ENCODE measurements at places on chromosomes 7 and 10. TPM values are rescaled to one million over a fixed set of nuclear protein-coding genes. Genes with fewer than 3 reads are reported as not detected.

The CREM gene
- 49.3 TPM for polyA plus RNA-seq

The THNSL1 gene
- 2.1 TPM for polyA plus RNA-seq

The SUN3 gene
- polyA plus RNA-seq, result not detected

The PRR15 gene
- 4.8 TPM for polyA plus RNA-seq

The SPAG6 gene
- 0.03 TPM for polyA plus RNA-seq

The CACNB2 gene
- polyA plus RNA-seq, result 16.7 TPM

The RBP3 gene
- polyA plus RNA-seq, result not detected

DNA sequence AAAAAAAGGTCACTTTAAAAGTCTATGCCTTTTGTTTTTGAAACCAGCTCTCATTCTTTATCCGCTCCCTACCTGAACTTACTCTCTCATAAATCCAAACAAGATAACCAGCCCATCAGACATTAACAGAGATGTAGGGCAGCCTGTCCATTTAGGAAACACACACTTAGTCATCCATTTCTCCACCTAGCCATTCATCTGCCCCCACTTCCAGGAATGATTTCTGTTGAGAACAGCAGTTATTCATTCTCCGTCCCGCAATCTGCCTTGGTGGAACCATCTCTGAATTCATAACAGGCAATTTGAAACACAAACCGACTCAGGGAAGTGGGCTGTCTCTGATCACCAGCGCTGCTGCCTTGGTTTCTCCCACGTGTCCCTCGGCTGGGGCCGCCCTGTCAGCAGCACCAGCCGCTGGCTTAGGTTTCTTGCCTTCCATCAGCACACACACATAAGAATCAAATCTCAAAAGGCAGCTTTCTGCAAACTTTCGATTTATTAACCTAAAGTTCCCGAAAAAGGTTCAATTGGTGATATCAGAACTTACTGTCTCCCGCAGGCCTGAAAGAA lies 528.2 kb upstream of the NRP1 start:
- DNase-seq, result no peak

- DNase-seq, result peak; percentile 74
These were observed 111.7 kb upstream of the CDK13 start for GRCh38 chr7:39838326-39838725.

- DNase-seq, result peak; percentile 72
These were observed 193.6 kb downstream of the MLLT10 start for GRCh38 chr10:21727452-21728168.

- no peak for DNase-seq
These were observed 382.9 kb upstream of the NPVF start for GRCh38 chr7:25611196-25611595.

DNA sequence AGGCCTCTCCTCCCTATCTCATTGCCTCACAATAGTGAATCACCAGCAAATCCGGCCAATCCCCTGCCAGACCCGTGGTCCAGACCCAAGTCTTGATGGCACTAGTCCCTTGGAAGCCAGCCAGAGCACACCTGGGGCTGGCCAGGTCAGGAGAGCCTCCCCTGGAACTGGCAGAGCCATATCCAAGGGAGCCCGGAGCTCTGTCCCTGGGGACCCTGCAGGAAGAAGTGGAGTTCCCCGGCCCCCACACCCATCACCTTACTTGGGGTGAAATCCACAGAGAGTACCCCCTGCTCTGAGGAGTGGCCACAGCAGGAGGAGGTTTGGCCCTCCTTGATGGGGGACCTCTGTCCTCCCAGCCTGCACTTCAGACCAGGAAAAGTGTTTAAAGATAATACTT lies 122.5 kb downstream of the HECW1 start:
- DNase-seq, result no peak

DNA sequence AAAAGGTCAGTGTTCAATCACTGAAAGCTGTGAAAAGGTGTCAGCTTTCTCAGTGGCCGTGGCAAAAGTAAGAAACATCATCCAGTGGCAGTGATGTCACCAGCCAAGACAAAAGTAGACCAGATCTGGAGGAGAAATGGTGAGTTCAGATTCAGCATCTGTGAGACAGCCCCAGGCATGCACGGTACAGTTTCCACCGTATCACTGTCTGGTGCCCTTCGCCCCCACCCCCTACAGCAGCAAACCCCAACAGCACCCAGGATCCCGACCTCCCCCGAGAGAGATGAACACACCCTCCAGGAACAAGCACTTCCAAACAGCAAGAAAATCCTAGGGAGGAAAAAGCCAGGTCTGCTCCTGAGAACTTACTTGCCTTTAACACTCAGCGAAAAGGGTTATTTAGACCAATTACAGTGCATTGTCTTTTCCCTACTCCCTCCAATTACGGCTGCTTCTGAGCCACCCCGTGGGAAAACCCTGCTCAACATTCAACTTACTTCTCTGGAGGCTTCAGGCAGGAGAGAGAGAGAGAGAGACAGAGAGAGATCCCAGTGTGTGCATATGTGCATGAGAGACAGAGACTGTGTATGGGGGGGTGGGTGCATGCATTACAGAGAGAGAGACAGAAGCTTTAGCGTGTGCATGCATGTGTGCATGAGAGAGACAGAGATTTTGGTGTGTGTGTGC lies 189.6 kb downstream of the GRID1 start:
- no peak for DNase-seq

GRCh38 chr7:42834676-42835075 lies 77.2 kb downstream of the C7orf25 start:
- DNase-seq, result no peak

DNA sequence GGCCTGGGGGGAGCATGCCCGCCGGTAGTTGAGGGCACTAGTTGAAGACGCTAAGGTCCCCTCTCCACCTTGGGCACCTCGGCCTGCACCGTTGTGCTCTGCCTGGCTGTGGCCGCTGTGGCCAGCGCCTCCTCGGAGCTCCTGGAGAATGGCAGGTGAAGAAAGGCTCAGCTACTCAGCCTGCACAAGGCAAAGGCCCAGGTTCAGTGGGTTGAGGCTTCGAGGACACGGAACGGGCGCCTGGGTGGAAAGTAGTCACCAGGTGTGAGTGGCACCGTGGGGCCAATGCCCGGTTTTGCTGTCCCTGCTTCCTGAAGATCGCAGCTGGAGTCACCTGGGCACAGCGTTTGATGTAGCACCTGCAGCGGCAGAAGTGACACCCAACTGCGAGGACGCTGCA lies 12.4 kb upstream of the ZNF716 start:
- no peak for DNase-seq
